Forelimb muscle (tissue), 1 donor: ENCODE measurements at places on chromosomes 5 and 9.

- DNase-seq = no peak
Observed at GRCh38 chr5:6703806-6704205, 9.4 kb upstream of the TENT4A start.

GRCh38 chr5:38866362-38867031 lies 20.7 kb downstream of the OSMR start:
- DNase-seq = no peak

DNA sequence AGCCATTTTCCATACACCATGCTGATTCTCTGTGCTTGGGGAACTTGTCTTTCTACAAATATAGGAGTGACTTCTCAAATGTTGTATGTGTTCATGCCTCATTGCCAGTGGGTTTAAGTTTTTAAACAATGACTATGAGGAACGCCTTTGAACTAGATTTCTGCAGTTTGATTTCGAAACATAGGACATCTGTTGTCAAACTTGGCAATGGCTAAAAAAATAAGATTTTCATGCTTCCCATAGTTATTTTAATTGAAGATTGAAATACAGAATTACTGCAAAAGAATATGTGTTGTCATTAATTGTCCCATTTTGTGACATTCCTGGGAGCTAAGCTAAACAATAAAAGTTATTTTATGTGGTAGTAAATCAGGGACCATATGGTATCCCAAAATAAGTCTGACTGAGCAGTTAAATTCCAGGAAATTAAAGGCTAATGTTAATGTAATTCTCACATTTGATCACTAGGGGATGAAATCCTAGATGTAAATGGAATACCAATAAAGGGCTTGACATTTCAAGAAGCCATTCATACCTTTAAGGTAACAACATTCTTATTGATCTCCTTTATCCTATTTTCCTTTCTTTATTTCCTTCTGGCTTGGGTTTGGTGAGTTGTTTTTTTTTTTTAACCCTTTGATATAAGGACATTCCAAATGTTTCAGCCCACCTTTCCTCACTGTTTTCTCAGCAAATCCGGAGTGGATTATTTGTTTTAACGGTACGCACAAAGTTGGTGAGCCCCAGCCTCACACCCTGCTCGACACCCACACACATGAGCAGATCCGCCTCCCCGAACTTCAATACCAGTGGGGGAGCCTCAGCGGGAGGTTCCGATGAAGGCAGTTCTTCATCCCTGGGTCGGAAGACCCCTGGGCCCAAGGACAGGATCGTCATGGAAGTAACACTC lies 116.7 kb downstream of the GOLPH3 start:
- no peak for DNase-seq

GRCh38 chr9:2153630-2154217 lies 138.6 kb downstream of the SMARCA2 start:
- no peak for DNase-seq

DNA sequence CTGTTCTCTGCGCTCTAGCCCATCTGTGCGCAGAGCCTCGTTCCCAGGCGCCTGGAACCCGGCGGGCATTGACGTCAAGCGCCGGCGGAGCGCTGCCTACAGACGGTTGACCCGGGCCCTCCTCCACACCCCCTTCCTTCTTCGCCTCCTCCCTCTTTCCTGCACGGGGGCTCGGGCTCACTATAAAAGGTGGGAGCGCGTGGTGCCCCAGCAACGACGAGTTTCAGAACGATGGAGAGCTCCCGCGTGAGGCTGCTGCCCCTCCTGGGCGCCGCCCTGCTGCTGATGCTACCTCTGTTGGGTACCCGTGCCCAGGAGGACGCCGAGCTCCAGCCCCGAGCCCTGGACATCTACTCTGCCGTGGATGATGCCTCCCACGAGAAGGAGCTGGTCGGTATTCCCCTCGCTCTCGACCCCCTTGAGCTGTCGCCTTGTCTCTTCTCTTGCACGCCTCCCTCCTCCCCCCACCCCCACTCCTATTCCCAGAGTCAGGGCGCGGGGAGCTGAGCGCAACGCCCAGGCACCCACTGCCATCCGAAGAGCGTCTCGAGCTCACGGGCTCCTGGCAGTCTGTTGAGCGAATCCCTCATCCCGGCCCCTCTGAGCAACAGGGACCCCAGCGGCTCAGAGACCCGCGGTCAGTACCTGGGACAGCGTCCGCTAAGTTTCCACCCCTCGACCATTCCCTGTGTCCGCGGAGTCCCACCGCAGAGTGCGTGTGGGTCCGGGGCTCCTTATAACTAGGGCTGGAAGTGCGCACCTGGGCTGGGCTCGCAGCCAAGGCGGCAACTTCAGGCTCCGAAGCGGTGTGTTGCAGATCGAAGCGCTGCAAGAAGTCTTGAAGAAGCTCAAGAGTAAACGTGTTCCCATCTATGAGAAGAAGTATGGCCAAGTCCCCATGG lies at the start of gene CARTPT:
CARTPT (plus strand) TSS at position 213 of the 902 bp plus-strand sequence; CDS start at position 232, 19 bp downstream.
- no peak for DNase-seq

GRCh38 chr5:88776692-88777091 lies 106.3 kb downstream of the MEF2C start:
- DNase-seq = no peak

DNA sequence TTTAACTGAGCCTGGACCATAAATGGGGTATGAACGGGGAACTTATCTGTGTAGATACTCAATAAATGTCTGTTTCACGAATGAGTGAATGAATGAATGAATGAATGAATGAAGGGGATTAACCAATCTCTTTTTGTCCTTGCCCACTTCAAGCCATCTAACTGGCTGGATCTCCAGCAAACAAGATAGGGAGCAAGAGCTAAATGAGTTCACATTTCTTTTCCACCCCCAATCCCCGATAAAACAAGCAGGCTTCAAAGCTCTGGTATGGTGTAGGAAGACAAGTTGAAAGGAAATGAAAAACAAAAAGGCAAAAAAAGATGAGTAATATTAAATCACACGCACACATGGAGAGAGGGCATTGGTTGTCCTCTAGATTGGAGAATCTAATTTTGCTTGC lies 84.0 kb downstream of the CMYA5 start:
- no peak for DNase-seq

DNA sequence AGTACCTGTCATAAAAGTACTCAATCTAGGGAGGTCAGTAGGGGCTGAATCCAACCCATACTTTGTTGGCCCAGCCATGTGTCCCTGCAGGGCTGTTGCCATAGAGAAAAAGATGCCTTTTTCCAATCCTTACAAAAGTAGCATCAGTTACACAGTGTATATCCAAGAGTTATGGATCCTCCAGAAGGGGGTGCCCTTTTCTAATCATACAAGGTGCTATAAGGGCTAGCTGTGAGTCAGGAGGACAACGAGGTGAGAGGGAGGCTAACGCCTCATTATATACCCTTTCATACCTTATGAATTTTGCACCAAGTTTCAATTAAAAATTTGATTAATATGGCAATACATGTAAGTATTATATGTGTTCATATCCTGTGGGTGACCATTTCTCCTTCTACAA lies 4.8 kb downstream of the KIAA0825 start:
- DNase-seq = no peak

DNA sequence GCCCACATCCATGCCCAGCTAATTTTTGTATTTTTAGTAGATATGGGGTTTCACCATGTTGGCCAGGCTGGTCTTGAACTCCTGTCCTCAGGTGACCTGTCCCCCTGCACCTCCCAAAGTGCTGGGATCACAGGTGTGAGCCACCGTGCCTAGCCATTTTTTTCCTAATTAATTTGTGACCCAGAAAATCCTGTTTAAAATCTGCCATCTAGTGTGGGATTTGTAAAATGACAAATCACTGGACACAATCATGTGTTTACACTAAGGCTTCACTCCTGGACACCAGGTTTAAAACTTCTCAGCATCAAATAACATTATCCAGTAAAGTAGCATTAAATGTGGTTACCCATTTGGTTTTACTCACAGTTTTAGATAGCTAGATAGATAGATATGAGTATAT lies 18.6 kb upstream of the KDM4C start:
- DNase-seq = no peak

- no peak for DNase-seq
Observed at GRCh38 chr9:1077616-1078015, 27.5 kb downstream of the DMRT2 start.

DNA sequence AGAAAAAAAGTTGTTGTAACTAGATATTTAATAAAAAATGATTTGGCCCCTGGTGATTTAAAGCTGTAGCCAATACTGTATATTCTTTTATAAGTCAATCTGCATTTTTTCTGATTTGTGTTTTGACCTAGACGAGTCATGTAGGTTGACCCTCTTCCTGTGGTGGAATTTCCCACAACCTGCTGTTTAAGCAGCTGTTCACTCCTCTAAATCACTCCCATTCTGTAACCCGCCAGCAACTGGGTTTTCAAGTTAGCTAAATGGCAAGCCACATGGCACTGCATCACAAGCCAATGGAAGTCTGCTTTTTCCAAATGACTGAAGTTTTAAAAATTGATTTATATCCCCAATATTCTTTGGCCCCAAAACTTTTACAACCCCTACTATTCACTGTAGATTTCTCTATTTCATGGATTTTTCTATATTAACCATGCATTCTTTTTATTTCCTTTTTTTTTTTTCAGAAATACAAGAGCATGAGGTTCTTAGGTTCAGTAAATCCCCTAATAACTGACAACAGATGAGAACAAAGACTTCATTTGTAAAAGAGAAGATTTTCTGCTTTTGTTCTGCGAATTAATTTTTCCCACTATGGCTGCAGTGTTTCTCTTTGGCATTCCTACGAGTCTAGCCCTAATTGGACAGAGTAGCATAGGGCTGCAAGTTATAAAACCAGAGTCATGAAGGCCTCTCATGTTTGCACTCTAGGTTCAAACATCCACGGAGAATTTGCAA lies 184.5 kb upstream of the TLE4 start:
- no peak for DNase-seq

GRCh38 chr9:77017505-77017894 lies 2.0 kb upstream of the FOXB2 start:
- no peak for DNase-seq

DNA sequence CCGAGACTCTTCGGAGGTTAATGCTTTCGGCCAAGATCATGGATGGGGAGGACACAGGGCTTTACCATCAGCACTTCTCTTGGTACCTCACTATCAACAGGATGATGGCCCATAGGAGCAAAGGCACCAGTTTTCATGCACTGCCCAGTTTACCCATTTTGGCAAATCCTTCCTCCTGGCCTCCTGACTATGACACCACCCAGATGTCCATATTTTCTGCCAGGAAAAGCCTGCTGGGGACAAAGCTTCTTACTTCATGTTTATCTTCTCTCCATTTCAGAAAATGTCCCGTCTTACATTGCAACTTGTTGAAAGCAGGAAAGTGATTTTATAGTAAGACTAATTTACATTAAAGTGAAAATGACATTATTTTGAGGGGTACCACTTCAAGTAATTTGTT lies 61.4 kb upstream of the GAS1 start:
- DNase-seq = no peak

GRCh38 chr9:137300567-137301080 lies 1.4 kb downstream of the NRARP start:
- DNase-seq = no peak

GRCh38 chr9:88017096-88017495 lies 42.8 kb upstream of the CDK20 start:
- no peak for DNase-seq

DNA sequence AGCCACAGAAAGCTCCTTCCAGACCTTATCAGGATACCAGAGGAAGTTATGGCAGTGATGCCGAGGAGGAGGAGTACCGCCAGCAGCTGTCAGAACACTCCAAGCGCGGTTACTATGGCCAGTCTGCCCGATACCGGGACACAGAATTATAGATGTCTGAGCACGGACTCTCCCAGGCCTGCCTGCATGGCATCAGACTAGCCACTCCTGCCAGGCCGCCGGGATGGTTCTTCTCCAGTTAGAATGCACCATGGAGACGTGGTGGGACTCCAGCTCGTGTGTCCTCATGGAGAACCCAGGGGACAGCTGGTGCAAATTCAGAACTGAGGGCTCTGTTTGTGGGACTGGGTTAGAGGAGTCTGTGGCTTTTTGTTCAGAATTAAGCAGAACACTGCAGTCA lies 70.8 kb upstream of the ENTREP1 start:
- DNase-seq = no peak

- DNase-seq = no peak
Observed at GRCh38 chr5:158287643-158288271, 428.8 kb upstream of the CLINT1 start.

GRCh38 chr5:36606036-36606427 lies 374 bp upstream of the SLC1A3 start:
- DNase-seq = no peak

- DNase-seq = no peak
Observed at GRCh38 chr5:17737092-17737491, 102.8 kb downstream of the TAF11L14 start.

DNA sequence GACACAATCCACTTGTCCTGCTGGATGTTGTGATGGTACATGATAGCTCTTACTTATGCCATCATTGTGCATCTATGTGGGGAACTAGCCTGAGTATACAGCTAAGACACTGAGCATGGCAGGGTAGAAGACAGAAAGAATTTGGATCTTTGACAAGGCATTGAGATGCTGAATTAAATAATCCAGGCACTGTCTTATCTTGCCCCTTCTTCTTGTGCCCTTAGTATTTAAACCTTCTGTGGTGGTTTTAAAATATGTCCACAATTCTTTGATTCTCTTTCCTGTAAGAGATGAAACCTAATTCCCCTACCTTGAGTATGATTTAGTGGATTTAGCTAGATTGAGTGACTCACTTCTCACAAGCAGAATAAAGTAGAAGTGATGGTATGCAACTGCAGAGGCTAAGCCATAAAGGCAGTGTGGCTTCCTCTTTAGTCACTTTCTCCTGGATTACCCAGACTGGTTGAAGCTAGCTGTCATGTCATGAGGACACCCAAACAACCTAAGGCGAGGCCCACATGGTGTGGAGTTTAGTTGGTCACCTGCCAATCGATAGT lies 174.0 kb upstream of the NREP start:
- DNase-seq = no peak

DNA sequence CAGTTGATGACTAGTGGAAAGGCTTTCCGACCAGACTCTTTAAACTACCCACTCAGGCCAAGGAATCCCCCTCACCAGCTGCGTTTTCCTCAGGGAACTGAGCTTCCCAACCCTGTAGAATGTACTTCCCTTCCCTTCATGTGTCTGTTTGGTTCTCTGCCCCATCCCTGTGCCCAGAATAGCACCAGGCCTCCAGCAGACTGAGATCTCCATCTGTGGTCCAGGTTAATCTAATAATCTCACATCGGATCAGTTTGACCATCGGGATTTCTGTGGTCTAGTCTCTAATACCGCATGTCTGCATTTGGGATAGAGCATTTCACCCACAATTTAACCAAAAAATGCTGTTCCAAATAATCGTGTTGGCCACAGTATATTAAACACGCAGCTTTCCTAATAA lies 237.2 kb downstream of the ROR2 start:
- DNase-seq = no peak

GRCh38 chr9:91331849-91332248 lies 29.9 kb downstream of the AUH start:
- DNase-seq = no peak
